DND-41 (cell line): ENCODE measurements at places on chromosomes 6 and 20.

DNA sequence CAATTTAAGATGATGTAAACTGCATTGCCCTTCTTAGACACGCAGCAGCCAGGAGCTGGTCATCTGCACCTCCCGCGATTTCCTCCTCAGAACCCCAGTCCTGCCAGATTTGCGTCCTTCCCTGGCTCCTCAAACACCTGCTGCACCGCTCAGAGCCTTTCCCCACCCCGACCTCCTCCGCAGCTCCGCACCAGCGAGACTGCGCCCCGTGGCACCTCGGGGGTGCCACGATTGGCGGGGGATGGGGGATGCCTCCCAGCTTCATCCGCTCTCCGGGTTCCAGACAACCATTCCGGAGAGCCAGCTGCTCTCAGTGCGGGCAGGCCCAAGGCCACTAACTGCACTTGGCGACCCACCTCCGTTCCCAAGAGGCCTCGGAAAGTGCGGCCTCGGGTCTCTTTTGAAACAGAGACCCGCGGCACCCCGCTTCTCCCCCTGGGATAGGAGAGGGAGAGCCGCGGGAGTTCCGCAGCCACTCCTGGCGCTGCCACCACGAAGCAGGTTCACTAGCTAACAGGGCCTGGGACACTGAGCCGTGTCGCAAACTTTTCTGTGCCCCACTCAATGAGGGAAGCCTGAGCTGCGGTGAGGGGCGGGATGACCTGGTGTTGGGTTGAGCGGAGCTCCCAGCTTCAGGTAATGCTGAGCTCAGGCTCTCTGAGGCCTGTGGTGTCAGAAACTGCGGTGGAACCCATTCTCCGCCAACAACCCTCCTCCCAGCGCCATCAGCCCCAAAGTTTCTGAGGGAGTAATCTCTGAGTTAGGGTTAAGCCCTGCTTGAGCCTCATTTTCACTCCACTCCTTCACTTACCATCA, 7.3 kb upstream of the TFAP2A start:
- DNase-seq = no peak

GRCh38 chr20:23032056-23032749, 2.9 kb upstream of the SSTR4 start:
- no peak for DNase-seq

GRCh38 chr20:25686081-25687067, 10.3 kb downstream of the ZNF337 start:
- peak; percentile 74 for DNase-seq

DNA sequence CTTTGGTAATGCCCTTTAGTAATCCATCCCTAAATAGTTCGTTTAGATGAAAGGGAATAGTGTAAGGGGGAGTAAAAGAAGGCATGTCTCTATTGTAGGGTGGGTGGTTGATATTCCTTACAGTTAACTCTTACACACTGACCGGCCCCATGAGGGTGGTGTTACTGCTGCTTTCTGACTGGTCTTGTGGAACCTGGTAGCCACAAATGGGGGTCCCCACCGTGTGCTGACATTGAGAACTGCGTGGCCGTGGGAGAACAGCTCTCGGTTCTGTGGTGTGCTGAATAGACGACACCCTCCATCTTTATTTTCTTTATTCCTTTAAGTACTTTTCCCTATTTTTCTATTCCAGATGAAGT, 19.3 kb downstream of the MRAP2 start:
- DNase-seq = no peak

- DNase-seq = no peak
Measured at GRCh38 chr6:7939184-7939863, 28.7 kb upstream of the TXNDC5 start.

DNA sequence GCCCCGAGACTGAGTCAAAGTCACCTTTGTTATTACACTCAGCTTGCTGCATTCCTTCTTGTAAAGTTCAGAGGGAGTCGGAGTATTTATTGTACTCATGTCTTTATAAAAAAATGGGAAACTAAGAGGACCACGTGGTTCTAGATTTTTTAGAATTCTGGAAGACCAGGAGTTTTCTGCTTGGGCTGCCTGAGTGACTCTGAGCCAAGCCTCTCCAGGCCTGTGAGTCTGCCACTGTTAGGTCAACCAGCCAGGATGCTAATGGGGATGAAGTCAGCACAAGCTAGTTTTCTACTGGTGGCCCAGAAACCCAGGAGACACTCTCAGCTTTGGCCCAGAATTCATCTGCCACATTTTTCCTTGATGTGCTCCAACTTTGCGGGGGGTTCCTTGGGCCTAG, 453.5 kb upstream of the SULF2 start:
- DNase-seq = no peak

DNA sequence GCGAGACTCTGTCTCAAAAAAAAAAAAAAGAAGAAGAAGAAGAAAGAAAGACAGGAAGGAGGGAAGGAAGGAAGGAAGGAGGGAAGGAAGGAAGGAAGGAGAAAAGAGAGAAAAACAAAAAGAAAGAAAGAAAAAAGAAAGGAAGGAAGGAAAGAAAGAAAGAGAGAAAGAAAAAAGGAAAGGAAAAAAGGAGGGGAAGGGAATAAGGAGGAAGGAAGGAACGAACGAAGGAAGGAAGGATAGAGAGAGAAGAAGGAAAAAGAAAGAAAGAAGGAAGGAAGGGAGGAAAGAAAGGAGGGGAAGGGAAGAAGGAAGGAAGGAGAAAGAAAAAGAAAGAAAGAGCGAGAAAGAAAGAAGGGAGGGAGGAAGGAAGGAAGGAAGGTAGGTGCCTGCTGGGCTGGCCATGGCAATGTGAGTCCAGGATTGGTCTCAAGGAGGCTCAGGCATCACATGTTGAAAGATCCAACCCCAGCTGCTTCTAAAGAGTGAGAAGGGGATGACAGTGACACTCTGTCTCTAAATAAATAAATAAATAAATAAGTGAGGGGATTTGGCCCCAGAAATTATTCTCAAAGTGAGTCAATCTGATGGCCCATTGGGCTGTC, 24.3 kb upstream of the SRSF6 start:
- DNase-seq = no peak

DNA sequence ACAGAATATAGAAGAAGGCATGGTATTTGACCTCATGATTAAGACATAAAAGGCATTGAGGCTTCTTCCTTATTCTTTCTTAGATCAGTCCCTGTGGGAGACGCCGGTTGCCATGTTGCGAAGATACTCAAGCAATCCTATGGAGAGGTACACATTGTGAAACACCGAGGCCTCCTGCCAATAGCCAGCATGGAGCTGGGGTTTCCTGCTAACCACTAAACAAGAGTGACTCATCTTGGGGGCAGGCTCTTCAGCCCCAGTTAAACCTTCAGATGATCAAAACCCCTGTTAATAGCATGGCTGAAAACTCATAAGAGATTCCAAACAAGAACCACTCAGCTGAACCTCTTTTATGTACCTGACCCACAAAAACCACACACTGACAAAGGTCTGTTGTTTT, 478.8 kb downstream of the CD83 start:
- peak; percentile 18 for DNase-seq

GRCh38 chr6:164095056-164095455, 680.5 kb downstream of the QKI start:
- no peak for DNase-seq

DNA sequence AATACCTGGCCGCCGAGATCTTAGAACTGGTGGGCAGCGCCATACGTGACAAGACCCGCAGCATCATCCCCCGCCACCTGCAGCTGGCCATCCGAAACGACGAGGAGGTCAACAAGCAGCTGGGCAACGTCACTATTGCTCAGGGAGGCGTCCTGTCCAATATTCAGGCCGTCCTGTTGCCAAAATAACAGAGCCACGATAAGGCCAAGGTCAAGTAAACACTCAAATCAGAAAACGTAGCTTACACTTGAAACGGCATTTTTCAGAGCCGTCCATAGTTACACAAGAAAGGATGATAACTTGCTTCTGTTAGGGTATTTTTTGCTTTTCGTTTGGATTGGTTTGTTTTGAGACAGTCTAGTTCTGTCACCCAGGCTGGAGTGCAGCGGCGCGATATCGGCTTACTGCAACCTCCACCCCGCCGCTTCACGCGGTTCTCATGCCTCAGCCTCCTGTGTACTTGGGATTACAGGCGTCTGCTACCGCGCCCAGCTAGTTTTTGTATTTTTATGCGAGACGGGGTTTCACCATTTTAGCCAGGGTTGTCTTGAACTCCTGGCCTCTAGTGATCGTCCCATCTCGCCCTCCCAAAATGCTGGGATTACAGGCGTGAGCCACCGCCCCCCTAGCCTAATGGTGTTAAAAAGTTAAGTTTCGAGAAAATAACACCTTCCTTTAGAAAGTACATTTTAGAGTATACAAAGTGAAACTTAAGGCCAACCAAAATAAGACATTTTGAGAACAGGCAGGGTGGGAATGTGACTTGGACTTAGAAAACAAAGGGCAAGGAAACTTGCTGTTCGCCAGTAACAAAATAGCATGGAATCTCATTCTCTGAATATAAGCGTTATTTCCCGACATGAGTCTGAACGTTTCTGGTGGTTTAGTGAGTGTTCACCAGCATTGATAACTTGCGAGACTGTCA, 42.8 kb upstream of the HFE start:
- DNase-seq = peak; percentile 63

- no peak for DNase-seq
Measured at GRCh38 chr20:60209048-60209447, 250.8 kb downstream of the CDH26 start.

DNA sequence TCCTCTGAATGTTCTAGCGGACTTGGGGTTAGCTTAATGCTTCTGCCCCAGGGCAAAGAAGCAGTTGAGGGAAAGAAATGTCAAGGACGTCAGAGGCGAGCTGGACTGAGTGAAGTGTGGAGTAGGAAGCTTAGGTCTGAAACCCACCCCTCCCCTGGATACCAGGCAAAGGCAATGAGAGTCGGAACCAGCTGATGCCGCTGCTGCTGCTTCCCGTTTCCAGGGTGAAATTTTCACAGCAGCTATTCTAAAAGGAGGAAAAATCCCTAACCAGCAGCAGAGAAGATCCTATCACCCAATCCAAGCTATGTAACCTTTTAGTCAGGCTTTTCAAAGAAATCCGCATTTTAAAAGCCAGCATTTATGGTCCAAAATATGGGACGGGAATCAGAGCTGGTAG, 564.3 kb downstream of the LMBRD1 start:
- DNase-seq = no peak

GRCh38 chr6:26613201-26613600, 16.4 kb downstream of the ABT1 start:
- no peak for DNase-seq

GRCh38 chr6:76790881-76791280, 672.4 kb downstream of the HTR1B start:
- no peak for DNase-seq

GRCh38 chr6:132673376-132674094, 14.6 kb upstream of the TAAR1 start:
- DNase-seq = no peak

DNA sequence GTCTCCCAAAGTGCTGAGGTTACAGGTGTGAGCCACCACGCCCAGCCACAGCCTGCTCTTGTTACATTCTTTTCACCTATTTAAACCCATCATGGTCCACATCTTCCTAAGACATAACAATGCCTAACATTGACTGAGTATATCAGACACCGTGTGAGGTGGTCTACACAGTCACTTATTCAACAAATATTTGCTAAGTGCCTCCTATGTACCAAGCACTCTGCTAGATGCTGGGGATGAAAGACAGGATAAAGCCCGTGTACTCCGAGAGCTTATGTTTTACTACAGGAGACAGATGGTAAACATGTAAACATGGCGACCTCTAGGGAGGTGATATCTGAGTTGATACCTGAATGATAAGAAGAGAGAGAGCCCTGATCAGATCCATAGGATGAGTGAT, 12.7 kb downstream of the BCL2L1 start:
- no peak for DNase-seq

DNA sequence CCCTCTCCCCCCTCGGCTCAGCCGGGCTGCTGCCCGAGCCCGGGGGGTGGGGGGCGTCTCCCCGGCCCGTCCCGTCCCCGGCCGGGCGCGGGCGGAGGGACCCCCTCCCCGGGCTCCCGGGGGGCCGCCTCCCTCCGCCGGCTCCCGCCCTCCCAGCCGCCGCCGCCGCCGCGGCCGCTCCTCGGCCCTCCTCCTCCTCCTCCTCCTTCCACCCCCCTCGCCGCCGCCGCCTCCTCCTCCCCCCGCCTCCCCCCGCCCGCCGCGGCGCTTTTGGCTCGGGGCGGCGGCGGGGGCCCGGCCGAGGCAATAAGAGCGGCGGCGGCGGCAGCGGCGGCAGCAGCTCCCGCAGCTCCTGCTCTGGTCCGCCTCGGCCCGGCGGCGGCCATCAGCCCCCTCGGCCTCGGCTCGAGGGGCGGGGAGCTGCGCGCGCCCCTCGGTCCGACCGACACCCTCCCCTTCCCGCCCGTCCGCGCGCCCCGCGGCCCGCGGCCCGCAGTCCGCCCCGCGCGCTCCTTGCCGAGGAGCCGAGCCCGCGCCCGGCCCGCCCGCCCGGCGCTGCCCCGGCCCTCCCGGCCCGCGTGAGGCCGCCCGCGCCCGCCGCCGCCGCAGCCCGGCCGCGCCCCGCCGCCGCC, 38.7 kb downstream of the GNAS start:
- DNase-seq = no peak

DNA sequence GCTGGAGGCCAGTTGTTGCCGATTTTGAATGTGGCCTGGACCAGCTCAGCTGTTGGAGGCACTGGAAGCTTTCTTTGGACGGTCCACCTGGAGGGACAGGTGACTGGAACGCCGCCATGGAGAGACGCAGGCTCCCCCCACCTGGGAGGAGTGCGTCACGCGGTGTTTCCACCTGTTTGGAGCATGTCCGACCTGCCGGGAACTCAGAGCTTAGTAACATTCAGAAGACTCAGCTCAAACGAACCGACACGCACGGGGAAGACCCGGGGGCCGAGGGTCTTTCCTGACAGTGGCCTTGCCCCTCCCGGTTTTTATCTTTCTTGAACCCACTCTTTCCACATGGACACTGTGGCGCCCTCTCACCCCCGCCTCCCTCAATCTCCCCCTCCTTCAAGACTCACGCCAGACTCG, 141.6 kb downstream of the SMOC2 start:
- no peak for DNase-seq

GRCh38 chr6:154284313-154284853, 72.2 kb downstream of the IPCEF1 start:
- DNase-seq = no peak

DNA sequence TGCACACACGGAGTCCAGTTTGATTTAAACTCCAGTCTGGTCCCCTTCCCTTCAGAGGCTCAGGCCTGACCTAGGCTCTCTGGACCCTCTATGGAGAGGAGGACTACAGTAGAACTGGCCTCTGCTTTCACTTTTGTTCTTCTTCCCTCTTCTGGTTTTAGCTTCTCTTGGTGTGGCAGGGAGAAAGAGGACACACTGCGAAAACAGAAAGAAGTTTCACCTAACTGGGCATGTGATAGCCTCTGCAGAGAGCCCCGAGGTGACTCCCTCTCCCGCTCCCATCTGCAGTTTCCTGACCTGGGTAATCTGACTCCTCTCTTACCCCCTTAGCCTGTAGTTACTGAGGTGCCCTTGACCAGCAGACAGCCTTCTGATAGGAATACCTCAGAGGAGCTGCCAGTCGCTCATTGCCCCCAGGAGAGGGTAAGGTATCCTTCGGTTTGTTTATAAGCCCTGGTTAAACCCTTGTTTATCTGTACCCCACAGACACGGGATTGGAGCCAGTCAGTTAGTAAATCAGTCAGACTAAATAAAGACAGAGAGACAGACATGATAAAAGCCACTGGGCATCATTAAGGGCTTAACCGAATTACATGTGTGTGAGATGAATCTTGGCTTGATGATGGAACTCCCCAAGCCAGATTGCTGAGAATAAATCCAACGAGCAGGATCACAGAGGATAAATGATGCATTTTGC, 12.0 kb upstream of the DTNBP1 start:
- DNase-seq = no peak

GRCh38 chr6:5359417-5359816, 98.1 kb downstream of the FARS2 start:
- DNase-seq = no peak

- no peak for DNase-seq
Measured at GRCh38 chr6:42200035-42200434, 5.3 kb upstream of the GUCA1B start.

- DNase-seq = no peak
Measured at GRCh38 chr20:10559266-10559665, 114.5 kb downstream of the JAG1 start.
